Fibroblast of the aortic adventitia (primary cell): ENCODE measurements at places on chromosomes 12 and 14.

DNA sequence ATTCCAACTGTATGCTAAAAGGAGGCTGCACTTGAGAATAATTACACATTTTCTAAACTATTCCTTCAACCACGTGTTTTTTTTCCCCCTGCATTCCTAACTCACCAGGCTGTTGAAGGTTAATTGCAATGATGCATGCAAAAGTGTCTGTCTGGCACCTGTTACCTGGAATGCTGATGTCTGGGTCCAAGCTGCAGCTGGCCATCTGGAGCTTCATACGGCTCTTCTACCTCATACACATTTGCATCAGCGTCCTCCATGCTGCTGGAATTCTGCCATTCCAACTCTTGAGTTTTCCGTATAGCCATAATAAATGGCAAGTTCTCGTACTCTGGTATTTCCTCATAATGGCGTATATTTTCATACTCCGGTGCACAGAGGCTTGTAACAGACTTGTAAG lies 8.6 kb downstream of the FGD6 start:
- no peak for DNase-seq

DNA sequence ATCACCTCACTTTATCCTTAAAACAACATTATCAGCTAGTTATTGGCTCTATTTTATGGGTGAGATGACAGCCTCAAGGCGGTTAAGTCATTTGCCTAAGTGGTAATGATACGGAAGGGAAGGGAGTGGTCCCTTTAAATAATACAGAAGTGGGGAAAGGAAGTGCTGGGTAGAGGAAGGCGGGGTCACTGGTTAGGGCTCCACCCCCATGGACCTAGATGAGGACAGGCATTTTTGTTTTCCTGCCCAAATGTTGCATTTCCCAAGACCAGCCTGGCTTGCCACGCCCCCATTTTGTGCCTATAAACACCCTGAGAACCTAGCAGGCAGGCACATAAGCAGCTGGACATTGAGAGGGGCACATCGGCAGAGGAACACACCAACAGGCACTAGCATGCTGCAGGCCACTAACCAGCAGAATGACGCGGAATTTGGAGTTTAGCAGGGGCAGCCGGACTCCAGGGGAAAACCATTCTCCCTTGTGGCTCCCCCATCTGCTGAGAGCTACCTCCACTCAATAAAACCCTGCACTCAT lies 100.9 kb downstream of the EPS8 start:
- no peak for DNase-seq

DNA sequence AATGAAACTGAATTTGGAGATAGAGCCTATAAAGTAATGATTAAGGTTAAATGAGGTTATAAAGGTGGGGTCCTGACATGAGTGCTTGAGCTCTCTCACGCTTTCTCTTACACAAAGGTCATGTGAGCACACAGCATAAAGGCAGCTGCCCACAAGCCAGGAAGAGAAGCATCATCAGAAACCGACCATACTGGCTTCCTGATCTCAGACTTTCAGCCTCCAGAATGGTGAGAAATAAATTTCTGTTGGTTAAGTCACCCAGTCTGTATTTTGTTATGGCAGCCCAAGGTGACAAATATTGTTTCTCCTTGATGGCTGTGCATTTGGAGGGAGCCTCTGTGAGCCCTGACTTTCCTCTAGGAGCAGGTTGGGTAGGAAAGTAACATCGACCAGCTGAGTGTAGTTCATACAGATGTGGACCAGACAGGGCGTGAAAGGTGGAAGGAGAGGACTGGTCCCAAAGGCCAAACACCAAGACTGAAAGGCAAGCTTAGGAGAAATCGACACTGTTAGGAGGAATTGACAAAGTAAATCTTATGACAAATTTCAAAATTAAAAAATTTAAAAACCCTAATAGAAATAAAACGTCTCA lies 97.6 kb upstream of the SLC38A2 start:
- DNase-seq, result no peak

GRCh38 chr14:96804895-96805294 lies 7.7 kb downstream of the VRK1 start:
- DNase-seq, result no peak

GRCh38 chr14:88078525-88078924 lies 73.6 kb downstream of the GPR65 start:
- no peak for DNase-seq

DNA sequence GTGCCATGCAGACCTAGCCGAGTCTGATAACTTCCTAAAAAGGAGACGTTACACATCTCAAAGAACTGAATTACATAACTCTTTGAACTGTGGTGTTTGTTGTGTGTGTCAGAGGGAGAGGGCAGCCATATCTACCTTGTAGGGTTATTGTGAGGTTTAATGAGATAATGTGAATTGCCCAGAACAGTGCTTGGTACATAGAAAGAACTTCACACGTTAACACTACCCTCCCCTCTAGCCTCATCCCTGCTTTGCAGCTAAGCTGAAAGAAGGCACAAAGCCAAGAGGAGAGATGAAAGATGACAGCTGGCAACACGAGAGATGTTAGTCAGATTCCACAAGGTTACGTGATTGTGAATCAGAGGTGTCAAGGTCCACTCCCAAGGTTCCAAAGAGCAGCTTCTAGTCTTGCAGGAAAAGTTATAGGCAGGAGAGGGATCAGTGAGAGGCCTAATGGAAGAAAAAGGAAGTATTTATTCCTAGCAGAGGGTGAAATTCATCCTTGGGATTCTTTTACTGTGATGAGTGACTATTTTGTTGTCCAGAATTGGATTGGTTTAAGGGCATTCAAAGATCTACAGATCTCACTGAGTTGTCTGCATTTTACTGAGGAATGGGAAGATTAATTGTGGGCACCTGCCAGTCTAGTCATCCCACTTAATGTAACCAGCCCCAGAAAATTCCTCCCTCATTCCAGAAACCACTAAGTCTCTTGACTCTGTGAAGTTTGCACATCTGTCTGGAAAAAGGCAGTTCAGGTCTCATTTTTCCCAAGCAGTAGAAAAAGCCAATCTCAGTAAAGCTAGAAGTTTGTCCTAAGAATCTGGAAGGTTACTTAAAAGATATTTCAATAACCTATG lies 25.9 kb upstream of the WNK1 start:
- DNase-seq, result peak; percentile 31

DNA sequence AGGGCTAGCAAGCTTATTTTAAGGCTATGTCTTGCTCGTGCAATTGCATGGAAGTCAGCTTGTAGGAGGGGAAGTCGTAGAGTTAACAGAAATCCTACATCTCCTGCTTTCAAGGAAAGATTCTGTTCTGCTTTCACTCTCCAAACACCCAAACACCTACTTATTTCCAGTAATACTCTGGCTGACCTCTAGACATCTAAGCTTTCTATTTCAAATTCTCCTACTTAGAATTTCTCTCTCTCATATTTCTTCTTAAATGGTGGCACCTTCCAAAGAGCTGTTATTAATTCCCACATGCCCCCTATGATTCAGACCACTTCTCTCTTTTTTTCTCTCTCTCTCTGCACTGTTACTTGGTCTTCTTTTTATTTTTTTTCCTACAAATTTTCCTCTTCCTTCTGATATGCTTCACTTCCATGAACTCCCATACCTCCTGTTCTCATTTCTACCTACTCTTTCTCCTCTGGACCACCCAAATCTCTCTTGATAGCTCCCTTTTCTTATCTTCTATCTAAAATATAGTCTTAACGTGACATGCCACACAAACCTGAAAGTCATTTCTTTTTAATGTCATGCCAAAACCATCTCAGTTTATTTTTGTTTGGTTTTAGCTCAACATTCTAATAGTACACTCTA lies 90.8 kb downstream of the RPS6KA5 start:
- peak; percentile 62 for DNase-seq

- peak; percentile 81 for DNase-seq
Measured at GRCh38 chr14:75982266-75983018, 647 bp upstream of the TGFB3 start.
